ENCODE measurements at places on chromosomes 11 and 22. TPM values are rescaled to one million over a fixed set of nuclear protein-coding genes. Genes with fewer than 3 reads are reported as not detected.

The PACSIN3 gene
- total RNA-seq = 19.6 TPM

The PATE4 gene
- total RNA-seq = not detected

The CADM1 gene
- 0.69 TPM for total RNA-seq

The SMTNL1 gene
- total RNA-seq = not detected

The IL10RA gene
- total RNA-seq = not detected

The UQCR10 gene
- 66.1 TPM for total RNA-seq

The CCDC86 gene
- 34.5 TPM for total RNA-seq

The KRTAP5-8 gene
- total RNA-seq = not detected

The KCNE3 gene
- 0.23 TPM for total RNA-seq

The GNAZ gene
- total RNA-seq = 6.1 TPM

The PRRG4 gene
- total RNA-seq = 1.3 TPM

DNA sequence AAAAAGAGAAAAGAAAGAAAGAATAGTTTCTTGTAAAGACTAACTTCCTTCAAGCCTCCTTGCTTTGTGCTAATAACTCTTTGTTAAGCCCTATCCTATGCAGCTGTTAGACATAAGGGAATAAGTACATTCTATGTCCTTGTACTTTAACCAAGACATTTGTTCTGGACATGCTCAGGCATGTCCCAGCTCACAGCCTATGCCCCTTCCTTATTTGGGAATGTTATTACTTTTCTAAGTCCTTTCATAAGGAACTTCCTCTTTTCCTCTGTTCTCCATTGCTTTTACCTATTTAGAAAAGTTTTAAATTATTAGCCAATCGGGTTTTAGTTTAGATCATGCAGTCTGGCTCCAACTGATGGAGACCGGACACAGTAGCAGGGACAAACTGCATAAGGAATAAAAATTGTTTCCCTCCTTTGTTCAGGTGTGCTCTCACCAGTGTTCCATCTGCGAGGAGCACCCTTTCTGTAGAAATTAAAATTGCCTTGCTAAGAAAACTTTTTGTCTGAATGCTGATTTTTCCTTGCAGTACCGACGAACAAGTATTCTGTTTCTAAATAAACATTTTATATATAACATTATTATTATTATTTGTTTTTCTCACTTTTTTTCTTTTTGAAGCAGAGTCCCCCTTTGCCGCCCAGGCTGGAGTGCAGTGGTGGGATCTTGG is 21.6 kb upstream of the SPINDOC start:
- peak; percentile 53 for DNase-seq

- DNase-seq = no peak
Measured at GRCh38 chr11:10164621-10165020, 129.4 kb downstream of the SBF2 start.

DNA sequence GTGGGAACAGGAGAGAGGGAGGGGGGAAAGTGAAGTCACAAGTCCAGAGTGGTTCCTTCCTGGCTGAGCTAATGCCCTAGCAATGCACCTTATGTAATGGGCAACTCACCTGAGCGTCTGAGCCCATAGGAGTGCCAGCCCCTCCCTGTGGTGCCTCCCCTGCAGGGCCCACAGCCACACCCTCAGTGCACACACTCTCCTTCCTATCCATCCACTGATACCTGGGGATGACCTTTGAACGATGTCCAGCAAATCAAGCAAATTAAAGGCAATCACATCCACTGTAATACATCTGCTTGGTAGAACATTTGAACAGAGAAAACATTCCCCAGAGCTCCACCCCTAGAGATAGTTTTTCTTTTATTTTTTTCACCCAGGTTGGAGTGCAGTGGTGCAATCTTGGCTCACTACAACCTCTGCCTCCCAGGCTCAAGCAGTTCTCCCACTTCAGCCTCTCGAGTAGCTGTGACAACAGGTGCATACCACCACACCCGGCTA is 19.6 kb upstream of the MICAL2 start:
- no peak for DNase-seq

GRCh38 chr22:50530877-50531545 is 1.2 kb upstream of the TYMP start:
- DNase-seq = peak; percentile 55

GRCh38 chr11:47904048-47904447 is 55.9 kb upstream of the NUP160 start:
- no peak for DNase-seq

DNA sequence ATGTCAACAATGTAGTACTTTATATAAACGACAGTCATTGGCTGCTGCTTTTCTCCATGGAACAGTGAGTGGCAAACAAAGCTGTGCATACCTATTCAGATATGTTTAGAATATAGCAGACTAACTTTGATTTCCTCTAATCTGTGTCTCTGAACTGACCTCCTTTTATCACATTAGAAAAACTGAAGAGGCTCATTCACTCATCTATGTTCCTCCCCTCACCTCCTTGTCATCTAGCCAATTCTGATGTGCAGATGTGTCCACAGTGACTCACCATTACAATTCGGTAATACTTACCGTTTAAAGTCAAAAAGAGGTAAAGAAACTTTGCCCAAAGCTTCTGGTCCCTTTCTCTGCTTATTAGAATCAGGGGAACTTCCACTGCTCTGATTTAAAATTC is 51.5 kb upstream of the RPS13 start:
- peak; percentile 15 for DNase-seq

DNA sequence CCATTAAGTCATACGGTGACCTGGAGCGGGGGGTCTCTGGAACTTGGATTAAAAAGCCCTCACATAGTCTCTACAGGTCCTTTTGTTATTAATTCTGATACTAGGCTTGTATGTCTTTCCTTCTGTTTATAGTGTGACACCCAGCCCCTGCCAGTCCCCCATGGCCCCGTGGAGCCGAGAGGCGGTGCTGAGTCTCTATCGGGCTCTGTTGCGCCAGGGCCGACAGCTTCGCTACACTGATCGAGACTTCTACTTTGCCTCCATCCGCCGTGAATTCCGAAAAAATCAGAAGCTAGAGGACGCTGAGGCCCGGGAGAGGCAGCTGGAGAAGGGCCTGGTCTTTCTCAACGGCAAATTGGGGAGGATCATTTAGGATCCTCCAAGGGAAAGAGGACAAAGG is 2.0 kb downstream of the MIEF1 start:
- no peak for DNase-seq

GRCh38 chr22:27534720-27535125 is 266.8 kb downstream of the MN1 start:
- peak; percentile 60 for DNase-seq

DNA sequence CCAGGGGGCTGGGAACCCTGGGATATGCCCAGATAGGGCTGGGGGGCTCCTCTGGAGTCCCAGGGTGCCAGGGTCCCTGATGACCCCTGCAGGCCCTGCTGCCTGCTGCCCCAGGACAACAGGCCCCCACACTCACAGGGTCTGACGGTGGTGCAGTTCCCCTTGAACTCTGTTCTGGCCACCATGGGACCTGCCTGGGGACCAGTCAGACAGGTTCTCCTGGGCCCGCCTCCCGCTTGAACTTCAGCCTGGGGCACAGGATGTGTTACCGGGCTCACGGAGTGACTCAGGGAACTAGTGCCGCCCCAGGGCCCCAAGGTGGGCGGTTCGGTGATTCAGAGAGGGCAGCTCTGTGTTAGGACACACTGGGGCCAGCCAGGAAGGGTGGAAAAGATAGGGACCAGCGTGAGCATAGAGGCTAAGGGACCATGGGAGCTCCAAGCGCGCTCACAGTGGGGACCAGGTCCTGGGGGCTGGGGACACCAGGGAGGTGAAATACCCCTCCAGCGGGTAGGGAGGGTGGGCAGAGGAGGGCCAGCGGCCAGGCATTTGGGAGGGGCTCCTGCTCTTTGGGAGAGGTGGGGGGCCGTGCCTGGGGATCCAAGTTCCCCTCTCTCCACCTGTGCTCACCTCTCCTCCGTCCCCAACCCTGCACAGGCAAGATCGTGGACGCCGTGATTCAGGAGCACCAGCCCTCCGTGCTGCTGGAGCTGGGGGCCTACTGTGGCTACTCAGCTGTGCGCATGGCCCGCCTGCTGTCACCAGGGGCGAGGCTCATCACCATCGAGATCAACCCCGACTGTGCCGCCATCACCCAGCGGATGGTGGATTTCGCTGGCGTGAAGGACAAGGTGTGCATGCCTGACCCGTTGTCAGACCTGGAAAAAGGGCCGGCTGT is 21.5 kb upstream of the TXNRD2 start:
- peak; percentile 59 for DNase-seq

GRCh38 chr11:64934682-64935358 is 873 bp downstream of the GPHA2 start:
- no peak for DNase-seq

DNA sequence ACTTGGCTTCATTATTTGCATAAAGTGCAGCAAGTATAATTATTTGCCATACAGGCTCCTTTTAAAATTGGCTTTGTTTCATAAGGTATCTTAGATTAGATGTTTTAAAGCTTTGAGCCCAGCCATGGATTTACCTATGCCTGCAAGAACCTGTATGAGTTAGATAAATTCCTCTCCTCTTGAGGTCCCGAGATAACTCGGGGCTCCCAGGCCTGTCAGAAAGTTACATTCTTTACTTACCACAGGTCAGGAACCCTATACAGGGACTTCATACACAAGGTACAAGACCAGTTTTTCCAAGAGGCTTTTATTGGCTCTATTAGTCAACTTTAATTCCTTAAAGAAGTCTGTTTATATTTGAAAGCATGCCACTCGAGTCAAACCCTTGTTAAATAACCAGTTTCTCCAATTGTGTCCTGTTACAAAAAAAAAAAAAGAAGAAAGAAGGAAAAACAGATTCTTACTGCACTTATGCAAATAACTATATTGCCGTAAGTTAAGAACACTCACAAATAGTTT is 2.3 kb upstream of the C1QTNF6 start:
- no peak for DNase-seq

GRCh38 chr11:122441666-122442035 is 213.9 kb upstream of the UBASH3B start:
- no peak for DNase-seq

GRCh38 chr11:111444040-111444439 is 65.0 kb upstream of the POU2AF1 start:
- no peak for DNase-seq

GRCh38 chr11:46149826-46150225 is 28.6 kb upstream of the PHF21A start:
- no peak for DNase-seq

GRCh38 chr11:120168960-120169681 is 31.2 kb upstream of the TRIM29 start:
- DNase-seq = peak; percentile 17

DNA sequence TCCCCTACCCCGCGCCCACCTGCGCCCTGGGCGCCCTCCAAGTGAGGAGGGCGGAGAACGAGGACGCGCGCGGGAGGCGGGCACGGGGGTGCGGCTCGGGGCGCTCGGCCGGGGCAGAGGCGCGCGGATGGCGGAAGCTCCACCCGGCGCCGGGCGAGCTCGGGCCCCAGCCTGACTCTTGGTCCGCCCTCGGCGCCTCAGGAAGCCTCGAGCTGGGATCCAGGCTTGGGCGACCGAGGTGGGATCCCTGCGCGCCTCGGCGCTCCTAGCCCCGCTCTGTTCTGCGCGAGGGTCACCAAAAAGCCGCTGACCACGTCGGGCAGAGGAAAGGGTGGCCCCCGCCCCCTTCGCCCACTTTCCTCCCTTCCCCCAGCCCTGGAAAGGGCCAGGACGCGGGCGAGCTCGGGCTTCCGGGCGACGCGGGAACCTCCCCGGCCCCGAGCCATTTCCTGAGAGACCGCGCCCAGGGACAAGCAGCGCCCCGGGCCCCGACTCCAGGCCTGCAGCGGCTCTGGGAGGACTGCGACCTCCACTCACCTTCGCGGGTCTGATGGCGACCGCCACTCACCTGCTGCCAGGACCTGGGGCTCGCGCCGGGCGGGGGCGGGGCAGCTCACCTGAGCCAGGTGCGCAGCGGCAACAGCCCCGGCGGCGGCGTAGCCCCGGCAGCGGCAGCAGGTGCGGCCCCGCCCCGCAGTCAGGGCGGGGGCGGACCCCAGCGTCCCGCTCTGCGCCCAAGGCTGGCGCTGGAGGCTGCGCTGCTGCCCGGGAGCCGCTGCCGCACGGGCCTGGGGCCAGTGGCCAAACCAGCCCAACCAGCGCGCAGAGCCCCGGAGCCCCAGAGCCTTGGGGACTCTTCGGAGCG is 2.2 kb upstream of the SIGIRR start:
- DNase-seq = no peak

GRCh38 chr11:101428918-101429317 is 154.9 kb downstream of the TRPC6 start:
- peak; percentile 29 for DNase-seq

- DNase-seq = no peak
Measured at GRCh38 chr11:64687643-64688533, 35.1 kb downstream of the NRXN2 start.

- DNase-seq = peak; percentile 53
Measured at GRCh38 chr11:61688365-61689163, 8.4 kb downstream of the DAGLA start.

- no peak for DNase-seq
Measured at GRCh38 chr11:76759517-76759916, 23.6 kb upstream of the TSKU start.

DNA sequence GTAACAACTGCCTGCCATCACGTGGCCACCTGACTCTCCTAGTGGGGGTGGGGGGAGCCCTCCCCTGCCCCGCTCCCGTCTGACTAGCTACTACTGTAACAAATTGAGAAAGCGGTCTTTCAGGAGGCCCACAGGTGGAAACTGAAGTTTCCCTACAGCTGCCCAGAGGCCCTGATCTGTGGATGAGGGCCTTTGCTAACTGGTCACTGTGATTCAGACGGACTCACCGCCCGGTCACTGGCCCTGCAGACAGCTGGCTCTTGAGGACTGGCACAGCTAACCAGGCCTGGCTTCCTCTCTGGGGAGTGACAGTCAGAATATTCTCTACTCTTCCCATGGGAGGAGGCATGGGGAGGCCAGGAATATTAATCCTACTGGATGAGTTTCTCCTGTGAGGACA is 116.8 kb downstream of the ARHGAP8 start:
- DNase-seq = peak; percentile 77

- peak; percentile 79 for DNase-seq
Measured at GRCh38 chr11:31060880-31061279, 308.7 kb downstream of the DCDC1 start.

GRCh38 chr11:13781153-13781552 is 112.7 kb downstream of the FAR1 start:
- no peak for DNase-seq

DNA sequence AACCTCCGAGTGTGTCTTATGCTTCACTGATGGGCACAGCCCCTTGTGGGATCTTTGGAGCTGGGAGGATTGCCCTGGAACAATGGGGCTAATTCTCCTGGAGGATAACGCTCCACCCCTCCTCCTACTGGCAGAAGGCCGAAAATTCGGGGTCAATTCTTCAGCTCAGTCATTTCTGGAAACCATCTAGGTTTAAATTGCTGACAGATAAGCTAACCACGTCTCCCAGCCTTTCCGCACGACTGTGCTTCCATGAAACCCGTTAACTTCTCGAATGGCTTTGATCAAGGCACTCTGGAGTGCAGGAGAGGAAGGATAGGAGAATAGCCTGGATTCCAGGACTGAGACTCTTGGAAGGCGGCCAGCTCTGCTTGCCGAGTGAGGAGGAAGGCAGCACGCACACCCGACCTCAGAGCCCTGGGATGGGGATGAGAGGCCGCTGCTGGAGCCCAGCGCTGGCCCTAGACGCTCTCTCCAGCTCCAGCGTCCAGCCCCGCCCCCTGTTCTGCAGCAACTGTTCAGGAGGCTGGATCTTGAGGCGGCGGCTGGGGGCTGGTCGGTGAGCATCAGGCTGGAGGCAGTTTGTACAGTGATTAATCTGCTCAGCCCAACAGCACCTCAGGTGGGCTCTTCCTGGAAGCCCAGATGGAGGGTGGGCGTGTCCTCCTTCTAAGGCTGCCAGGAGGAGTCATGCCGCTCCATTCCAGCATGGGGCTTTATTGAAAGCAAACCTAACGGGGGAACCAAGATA is 176.7 kb upstream of the NCAM1 start:
- DNase-seq = peak; percentile 56

GRCh38 chr22:33393432-33393831 is 335.3 kb upstream of the SYN3 start:
- no peak for DNase-seq

Data from LHCN-M2 (cell line).